NCI-H446 treated with DMSO at 0.1 percent for 48 hours (cell line): ENCODE measurements at places on chromosomes 1 and 21.

DNA sequence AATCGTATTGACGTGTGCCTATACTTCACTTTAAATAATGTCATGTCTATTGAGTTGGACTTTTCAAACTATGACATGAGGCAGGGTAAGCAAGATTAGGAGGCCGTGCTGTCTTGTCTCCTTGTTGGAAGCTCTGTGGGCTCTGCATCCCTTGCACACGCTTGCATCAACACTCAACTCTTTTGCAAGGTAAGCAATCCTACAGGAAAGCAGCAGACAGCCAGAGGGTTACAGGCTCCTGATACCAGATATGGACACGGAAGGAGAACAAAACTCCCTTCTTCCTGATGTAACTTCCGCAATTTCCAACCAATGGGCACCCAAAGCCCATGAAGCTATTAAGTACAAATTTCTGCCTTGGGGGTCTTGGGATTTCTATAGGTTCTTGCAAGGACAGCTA lies 1520.7 kb upstream of the B3GALT2 start:
- DNase-seq: no peak

- DNase-seq: no peak
Measured at GRCh38 chr1:166233750-166234366, 67.1 kb upstream of the FAM78B start.

GRCh38 chr1:227777646-227778045 lies 37.8 kb upstream of the PRSS38 start:
- DNase-seq: no peak

DNA sequence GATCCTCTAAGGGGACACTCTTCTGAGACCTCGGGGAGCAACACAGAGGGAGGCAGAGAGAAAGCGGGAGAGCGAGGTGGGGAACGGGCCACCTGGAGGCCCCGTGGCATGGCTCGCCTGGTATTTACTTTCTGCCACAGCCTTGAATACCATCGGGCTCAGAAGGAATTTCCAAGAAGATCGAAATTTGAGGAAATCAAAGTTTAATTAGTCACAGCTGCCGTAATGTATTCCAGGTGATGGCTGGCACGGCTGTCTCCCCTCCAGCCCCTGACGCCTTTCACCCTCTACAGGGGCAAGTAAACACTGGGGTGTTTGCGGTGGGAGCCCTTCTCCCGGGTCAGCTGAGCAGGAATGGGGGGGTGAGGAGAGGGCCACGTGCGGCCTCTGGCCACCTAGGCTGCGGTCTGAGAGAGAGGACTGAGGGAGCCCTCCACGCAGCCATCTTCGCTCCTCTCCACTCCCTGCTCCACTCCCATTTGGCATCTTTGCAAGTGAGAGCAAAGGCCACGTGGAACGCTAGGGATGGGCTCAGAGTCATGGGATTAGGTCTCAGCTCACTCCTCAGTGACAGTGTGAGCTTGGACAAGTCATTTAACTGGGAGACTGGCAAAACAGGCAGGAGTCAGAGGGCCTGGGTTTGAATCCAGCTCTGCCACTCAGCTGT lies 125.2 kb downstream of the SYF2 start:
- no peak for DNase-seq

DNA sequence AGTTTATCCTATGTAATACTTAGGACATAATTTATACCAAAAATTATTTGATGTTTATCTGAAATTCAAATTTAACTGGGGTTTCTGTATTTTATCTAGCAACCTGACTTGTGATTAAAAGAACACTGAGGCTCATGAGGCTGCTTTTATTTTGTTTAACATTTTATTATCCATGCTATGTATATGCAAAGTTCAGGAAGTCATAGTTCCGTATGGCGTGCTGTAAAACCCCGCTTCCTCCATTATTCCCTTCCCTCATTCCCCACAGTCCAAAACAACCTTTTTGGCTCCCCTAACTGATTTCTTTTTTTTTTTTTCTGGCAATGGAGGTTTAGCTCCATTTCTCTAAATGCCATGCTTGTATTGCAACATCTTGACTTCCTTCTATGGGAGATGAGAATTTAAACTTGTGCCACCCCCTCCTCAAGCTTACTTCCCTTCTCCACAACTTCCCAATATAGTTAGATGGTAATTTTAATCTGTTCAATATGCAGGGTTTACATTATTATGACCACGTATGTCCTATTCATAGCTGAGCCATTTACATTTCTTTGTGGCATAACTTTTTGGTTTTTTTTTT lies 138.0 kb upstream of the DNAH14 start:
- DNase-seq: no peak

DNA sequence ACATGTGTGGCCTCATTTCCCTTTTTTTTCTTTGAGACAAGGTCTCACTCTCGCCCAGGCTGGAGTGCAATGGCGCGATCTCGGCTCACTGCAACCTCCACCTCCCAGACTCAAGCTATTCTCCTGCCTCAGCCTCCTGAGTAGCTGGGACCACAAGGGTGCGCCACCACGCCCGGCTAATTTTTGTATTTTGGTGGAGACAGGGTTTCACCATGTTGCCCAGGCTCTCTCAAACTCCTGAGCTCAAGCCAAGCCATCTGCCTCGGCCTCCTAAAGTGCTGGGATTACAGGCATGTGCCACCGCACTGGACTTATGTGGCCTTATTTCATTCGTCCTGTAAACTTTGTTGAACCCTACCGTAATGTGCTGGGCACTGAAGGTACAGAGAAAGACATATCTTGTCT lies 569 bp upstream of the WARS2 start:
- DNase-seq: peak; percentile 74

- no peak for DNase-seq
Measured at GRCh38 chr1:110235834-110236682, 25.9 kb downstream of the KCNC4 start.

- DNase-seq: no peak
Measured at GRCh38 chr1:41864471-41865040, 54.2 kb downstream of the HIVEP3 start.

DNA sequence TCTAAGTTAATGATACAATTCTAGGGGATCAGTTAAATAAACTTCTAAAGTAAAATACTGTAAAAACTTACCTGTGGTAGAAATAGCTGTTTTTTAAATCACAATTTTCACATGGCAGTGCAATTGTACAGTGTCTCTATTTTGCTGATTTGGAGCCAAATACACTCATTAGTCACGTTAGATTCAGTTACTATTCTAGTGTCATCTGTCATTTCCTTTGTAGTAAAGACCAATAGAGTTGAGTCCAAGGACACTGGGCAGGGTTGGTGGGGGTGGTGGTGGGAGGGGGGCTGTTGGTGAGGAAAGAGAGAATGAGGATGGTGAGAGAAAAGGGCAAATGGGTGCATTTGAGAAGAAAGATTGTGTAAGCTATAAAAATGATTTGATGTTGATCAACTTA lies 33.6 kb downstream of the CD55 start:
- no peak for DNase-seq
